Omental fat pad (tissue), 4 donors: ENCODE measurements at places on chromosomes 4 and X.

- DNase-seq: no peak
Measured at GRCh38 chr4:188987011-188987410, 847.8 kb downstream of the TRIML1 start.

DNA sequence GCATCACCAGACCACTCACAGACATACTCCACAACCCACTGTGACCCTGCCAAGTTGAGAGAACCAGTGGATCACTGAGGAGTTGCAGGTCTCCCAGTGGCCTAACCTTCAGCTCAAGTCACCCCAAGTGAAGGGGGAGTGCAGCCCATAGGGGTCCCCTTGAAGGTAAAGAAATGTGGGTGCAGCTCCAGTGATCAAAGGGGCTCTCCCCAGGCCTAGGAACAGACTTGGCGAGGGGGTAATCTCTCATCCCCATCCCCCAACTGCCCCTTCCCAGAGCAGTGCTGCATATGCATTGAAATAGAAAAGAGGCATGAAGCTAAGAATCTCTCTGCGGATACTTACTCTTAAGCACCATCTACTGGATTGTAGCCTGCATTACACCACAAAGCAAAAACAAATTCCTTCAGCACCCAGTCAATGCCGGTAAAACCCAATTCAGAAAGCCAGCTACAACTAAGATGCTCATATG, 27.0 kb downstream of the MAGEE1 start:
- DNase-seq: no peak

DNA sequence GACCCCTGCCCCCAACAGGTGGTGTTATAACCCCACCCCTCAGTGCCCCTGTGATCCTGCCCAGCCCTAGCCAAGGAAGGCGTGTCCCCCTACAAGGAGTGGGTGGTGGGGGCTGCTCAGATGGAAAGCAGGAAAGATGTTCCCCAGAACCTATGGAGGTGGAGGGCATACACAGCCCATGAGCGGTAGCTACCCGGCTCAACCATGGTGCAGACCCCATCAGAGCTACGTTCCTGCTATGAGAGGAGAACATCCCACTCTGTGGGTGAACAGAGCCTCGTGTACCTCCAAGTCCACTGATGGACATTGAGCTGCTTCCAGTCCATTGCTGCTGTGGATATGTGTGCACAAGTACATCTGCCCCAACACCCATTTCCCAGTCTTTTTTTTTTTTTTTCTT, 71.1 kb downstream of the SHOX start:
- DNase-seq: no peak

DNA sequence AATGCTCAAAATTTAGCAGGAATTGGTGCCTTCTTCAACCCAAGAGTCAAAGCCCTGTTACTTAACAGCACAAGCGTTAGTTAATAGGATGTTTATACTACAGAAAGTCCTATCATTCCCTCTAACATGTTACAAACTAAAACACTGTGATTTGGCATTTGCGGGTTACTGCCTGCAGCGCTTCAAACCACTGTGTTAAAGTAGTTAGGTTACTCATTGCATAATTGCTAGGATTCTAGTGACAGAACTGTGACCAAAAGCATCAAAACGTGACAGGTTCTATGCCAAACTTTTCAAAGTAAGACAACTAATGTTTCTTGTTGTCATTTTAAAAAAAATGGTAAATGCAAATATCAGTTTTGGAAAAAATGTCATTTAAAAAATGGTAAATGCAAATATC, 442.8 kb upstream of the ZFP42 start:
- no peak for DNase-seq

GRCh38 chrX:15277604-15278003, 7.7 kb upstream of the ASB9 start:
- DNase-seq: no peak

DNA sequence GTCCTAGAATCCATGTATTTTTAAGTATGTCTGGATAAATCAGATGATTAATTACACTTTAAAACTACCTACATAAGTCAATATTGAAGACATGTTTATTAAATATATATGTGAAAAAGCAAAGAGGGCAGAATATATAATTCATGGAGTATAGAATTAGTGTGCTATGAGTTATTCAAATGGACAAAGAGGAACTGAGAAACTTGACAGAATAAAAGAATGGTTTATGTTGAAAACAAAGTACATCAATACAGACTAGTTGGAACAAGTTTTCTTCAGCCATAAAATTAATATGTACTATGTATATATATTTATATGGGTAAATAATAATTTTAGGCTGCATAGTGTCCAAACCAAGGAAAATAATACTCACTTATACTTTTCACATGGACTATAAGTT, 173.5 kb downstream of the NPFFR2 start:
- DNase-seq: no peak

GRCh38 chr4:142278663-142279062, 567.4 kb downstream of the INPP4B start:
- no peak for DNase-seq

GRCh38 chr4:61442936-61443335, 242.8 kb downstream of the ADGRL3 start:
- DNase-seq: no peak

GRCh38 chrX:109350551-109350950, 131.3 kb downstream of the GUCY2F start:
- DNase-seq: no peak

- peak; percentile 11 for DNase-seq
Measured at GRCh38 chr4:2256781-2257191, 5.1 kb downstream of the MXD4 start.

GRCh38 chr4:45985038-45985437, 138.8 kb downstream of the GABRG1 start:
- no peak for DNase-seq

DNA sequence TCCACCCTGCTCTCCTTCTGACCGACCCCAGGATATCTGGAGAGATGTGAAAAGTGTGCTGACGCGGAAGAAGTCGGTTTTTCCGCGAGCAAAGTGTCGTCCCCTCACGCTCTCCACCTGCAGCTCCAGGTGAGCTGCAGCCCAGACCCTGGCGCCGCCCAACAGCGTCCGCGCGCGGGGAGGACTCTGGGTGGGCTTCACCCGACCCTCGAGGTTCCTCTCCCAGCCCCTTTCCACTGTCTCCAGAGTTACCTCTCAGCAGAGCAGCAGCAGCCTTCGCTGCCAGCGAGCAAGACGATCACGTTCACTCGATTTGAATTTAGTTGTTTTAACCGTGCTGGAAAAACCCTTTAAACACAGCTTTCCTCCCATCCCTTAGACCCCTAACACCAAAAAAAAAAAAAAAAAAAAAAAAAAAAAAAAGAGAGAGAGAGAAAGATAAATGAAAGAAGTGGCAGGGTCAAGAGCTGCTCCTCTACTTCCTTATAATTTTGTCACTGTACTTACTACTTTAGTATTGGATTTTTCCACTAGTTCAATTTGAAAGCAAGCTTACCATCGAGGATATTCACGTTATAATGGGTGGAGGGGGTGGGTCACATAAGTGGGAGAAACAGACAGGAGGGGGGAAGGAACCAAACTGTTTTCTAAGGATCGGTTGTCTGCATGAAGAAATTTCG, 758 bp upstream of the NR3C2 start:
- no peak for DNase-seq

GRCh38 chrX:154308108-154308946, 12.7 kb downstream of the TKTL1 start:
- DNase-seq: peak; percentile 61

GRCh38 chr4:153260553-153261300, 56.5 kb downstream of the TRIM2 start:
- no peak for DNase-seq

- DNase-seq: no peak
Measured at GRCh38 chr4:139278912-139279759, 889 bp downstream of the MGARP start.

- no peak for DNase-seq
Measured at GRCh38 chr4:188168726-188169373, 29.6 kb downstream of the TRIML1 start.

DNA sequence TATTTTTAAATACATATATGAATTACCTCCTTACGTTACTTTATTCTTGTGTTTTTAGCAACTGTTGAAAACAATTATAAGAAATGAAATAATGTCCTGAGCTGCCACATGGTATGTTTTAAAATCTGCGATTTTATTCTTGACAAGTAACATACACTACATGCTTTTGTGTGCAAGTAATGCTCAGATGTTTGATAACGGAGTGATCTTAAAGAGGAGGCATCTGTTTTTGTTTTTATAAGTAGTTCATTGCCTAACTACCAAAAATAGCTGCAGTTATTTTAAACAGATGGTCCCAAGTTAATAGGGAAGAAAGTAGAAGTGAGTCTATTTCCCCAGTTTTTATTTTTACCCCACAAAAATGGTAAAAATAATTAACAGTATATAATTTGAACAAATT, 55.2 kb downstream of the GAB1 start:
- no peak for DNase-seq

DNA sequence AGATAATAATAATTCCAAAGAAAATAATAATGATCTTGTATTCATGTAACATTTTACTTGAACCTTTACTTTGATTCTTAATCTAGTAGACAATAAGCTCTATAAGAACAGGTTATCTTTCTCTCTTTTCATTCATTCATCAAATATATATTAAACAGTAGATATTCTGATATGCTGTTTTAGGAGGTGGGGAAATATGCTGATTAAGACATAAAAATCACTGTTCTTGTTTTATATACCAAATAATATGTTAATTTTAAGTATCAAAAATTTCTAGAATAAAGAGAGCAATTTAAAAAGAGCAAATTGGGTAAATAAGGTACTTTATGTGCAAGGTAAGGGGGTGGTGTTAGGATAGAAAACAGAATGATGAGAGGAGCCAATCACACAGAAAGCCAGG, 401.9 kb downstream of the PDHA2 start:
- no peak for DNase-seq

DNA sequence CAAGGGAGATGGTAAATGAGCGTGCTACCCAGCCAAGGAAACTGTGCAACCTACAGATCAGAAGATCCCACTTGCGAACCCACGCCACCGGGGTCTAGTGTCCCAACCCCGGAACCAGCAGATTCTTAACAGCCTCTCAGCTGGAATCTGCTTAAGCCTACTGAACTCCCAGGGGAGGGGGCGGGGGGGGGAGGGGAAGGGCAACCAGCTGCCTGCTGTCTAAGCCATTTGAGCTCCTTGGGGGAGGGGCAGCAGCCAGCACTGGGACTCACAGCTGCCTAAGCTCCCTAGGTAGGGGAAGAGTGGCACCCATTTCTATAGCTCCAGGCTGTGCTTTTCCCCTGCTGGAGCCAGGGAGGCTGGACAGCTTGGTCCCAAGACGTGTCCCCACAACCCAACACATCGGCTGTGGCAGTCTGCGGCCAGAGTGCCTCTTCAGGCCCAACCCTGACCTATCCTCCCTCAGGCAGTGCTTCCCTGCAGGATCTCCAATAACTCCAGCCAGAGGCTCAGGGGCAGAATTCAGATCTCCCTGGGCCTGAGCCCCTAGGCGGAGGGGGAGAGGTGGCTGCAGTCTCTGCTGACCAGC, 289.2 kb downstream of the LDB2 start:
- no peak for DNase-seq

DNA sequence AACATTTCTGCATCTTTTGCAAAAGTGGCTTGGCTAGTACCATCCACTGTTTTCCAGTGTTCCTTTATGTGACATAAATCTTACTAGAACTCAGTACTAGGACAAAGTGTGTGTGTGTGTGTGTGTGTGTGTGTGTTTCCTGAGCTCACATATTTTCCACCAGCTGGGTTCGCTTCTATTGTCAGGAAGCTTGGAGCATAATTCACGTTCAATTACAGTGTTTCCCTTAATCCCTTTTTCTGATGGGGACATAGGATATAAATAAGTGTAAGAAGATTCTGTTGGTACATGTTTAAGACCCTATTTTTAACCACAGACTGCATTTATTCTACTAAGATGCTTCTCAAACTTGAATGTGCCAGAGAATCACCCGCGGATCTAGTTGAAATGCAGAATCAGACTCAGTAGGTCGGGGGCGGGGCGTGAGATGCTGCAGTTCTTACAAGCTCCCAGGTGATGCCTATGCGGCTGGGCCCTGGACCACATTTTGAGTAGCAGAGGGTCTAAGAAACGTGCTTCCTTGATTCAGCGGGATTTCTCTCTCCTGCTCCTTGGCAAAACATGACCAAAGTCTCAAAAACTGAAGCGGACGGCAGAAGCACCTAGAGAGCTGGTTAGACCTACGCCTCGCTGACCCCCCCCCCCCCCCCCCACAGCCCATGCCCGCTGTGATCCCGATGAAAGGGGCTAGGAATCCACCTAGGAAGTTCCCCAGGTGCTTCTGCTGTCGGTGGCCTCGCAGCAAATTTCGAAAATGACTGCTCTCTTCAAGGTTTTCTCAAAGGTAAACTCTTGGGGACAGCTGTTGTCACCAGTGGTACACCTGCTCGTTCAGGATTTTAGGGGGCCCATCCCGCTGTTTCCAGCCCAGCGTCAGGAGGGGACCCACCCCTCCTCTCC, 797 bp downstream of the CD99L2 start:
- DNase-seq: no peak

DNA sequence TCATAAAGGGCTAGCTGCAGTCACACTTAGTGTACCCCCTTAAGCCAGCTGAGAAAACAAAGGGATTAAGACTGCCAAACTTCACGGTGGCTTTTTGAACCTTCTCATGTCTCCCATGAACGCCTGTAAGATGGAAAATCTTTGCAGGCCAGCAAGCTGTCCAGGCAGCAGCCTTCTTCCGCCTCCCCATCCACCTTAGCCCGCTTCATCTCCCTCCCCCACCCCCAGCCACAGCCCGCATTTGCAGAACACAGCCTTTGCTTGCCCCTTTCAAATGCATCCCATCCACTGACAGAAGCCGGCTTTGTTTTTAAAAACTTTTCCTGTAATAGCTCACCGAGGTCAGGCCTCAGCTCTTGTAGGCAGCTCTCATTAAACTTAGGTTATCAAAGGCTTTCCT, 113.8 kb upstream of the FAM9B start:
- DNase-seq: no peak

- no peak for DNase-seq
Measured at GRCh38 chr4:113170805-113171468, 121.5 kb downstream of the ANK2 start.

DNA sequence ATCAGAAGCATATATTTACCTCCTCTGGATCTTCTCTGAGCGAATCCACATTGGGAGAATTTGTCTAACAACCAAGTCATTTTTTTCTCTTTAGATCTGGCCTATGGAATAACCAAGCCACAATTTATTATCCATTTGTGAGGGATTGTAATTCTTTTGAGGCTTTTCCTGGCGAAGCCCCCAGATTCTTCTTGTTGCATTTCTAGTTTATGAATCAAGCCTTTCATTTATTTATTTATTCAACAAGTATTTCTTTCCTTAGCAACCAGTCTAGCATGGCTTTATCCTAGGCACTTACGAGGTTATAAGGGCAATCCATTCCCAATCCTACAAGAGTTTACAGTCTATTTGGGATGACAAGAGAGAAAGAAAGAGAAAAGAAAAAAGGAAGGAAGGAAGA, 18.4 kb upstream of the FNIP2 start:
- DNase-seq: no peak

- no peak for DNase-seq
Measured at GRCh38 chr4:181599134-181599533, 644.1 kb upstream of the TENM3 start.

GRCh38 chrX:130081421-130082045, 28.8 kb downstream of the ELF4 start:
- no peak for DNase-seq

DNA sequence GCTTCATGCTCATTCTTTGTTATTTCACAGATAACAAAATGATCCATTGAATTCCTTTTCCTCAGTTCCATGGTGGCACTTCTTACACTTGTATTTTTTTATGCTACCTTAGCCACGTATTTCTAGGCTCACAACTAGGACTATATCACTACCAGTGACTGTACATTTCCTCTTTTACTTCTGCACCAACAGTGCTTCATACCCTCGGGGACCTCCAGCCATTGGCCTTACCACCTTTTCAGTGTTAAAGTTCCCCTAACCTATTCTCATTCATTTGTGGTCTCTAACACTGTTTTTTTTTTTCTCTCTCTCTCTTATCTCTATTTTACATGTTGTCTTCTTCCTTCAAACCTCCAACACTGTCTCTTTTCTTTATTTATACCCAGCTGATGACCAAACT, 315.9 kb downstream of the ANK2 start:
- DNase-seq: no peak
